ENCODE measurements at places on chromosomes 7 and 10.

DNA sequence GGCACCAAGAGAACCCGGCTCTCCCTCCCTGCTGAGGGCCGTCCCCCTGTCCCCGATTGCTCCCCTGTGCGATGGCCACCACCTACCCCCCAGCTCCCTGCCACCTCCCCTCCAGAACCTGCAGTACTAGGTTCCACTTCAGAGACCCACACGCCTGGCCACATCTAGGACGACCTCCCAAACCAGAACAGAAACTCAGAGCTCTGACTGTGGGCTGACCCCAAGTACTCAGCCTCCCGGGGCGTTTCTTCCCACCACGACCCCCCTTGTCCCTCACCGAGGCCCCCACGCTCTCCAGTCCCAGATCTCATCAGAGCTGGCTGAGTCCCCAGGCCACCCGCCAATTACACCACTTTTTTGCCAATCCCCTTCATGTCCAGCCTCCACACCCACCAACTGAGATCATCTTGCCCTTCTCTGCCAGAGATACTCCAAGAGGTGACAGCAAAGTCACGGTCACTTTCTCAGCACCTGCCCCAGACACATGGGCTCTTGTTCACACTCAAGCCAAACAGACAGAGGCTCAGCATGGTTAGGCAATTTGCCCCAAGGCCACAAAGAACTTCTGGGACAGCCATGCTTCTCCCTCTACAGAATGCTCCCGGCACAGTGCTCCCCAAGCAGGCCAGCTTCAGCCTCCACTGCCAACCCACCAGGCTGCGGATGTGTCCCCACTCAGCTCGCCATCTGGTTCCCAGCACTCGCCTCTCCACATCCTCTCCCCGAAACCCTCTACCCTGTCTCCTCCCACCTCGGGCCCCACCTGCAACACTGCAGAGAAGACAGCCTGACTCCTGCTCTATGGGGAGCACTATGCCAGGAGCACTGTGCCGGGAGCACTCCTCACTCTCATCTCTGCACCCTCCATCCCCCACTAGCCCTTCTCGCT, 4.7 kb downstream of the TMEM120A start:
- no peak for DNase-seq

DNA sequence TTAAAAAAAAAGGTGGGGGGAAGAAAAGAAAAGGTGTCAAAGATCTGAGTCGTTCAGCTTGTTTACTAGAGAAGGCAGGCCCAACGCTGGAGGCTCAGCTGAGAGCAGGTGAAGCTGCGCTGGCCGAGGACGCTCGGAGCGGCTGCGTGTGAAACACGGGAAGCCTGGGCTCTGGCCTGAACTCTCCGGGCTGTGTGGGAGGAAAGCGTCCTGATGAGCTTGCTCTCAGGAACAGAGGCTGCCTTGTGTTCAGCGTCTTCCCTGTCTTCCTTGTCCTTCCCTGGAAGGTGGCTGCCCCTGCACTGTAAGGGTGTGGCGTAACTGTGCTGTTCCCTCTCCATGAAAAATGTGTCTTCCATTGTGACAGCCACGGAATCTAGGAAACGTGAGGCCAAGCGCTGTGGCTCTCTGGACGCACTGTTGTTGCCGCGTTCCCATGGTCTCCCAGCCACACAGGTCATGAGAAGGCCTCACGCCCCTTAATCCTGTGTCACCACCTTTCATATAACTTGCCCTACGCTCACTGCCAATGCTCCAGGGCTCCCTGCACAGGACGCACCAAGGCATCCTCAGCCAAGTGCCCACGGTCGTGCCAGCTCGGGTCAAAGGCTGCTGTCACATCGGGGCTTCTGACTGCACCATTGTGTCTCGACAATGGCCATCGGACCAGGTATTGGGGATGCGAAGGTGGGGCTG, 15.8 kb downstream of the IL15RA start:
- DNase-seq: no peak

- no peak for DNase-seq
Observed at GRCh38 chr7:80859272-80859970, 59.4 kb downstream of the SEMA3C start.

DNA sequence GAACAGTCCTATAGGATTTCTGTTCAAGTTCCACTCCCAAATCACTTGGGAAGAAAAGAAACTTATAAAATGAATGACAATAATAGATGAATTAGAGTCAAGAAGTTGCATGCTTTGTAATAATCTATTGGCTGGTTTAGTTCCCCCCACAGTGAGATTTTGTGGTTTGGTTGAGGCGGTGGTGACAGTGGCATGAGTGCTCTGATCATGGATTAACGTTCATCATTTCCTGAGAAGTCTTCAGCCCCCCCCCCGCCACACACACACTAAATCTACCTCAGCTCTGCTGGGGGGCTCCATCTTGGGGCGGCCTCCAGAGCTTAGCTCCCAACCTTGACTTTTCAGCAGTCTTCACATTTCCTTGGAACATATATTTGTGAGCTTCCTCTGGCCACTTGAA, 121.7 kb downstream of the ABCA13 start:
- no peak for DNase-seq

GRCh38 chr7:2001601-2002442, 230.9 kb downstream of the MAD1L1 start:
- DNase-seq: no peak
